ENCODE measurements at places on chromosomes 11 and 22.

DNA sequence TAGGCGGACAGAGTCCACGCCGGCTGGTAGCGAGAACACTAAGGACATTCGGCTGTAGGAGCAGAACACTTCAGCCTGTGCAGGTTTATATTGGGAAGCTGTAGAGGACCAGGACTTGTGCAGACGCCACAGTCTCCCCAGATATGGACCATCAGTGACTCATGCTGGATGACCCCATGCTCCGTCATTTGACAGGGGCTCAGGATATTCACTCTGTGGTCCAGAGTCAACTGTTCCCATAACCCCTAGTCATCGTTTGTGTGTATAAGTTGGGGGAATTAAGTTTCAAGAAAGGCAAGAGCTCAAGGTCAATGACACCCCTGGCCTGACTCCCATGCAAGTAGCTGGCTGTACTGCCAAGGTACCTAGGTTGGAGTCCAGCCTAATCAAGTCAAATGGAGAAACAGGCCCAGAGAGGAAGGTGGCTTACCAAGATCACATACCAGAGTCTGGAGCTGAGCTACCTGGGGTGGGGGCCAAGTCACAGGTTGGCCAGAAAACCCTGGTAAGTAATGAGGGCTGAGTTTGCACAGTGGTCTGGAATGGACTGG lies 17.2 kb downstream of the P2RY2 start:
- DNase-seq = no peak

DNA sequence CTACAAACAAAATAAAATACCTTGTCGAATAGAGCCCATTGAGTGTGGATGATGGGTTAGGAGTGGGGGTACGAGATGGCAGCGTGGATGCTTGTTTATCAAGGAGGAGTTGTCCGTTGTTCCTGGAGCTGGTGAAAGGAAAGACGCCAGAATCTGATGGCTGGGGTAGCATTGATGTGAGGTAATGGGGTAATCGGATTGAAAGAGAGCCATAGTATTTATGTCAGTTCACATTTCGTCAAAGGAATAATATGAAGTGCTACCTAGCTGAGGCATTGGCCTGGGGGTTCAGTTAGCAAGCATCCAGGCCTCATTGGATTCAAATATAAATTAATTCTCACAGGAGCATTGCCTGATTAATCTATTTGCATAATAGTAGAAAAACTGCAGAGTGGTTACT lies 16.9 kb upstream of the DBX1 start:
- DNase-seq = no peak

GRCh38 chr11:44312876-44313275 lies 2.9 kb upstream of the ALX4 start:
- DNase-seq = no peak

DNA sequence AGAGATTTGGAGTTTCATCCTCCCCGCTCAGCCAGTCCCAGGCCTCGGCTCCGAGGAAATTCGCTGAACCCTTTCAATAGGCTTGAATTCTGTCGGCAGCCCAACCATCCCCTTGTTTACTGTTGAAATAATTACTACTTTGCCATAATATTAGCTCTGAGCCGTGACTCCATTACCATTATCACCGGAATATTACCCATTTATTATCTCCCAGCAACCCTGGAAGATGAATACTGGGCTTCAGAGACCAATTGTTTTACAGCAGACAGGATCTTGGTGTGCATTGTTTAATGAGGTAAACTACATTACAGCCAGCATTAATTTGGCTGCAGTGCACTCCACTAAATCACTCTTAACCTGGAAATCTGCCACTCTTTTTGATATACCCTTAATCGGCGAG lies 867.4 kb downstream of the NTM start:
- DNase-seq = no peak

DNA sequence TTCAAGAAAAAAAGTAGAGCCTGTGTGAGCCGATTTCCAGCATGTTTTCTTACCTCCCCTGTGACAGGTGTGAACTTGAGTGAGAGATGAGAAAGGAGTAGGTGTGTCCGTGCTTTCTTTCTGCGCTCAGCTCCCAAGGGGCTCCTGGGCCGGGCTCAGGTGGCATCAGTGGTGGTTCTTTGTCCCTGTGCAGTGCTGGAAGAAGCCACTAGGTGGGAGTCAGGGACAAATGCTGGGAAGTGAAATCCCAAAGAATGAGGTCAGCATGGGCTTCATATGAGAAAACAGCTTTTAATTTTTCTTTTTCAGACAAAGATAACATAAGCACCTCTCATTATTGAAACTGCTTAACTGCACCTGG lies 57.8 kb downstream of the PPFIBP2 start:
- no peak for DNase-seq

DNA sequence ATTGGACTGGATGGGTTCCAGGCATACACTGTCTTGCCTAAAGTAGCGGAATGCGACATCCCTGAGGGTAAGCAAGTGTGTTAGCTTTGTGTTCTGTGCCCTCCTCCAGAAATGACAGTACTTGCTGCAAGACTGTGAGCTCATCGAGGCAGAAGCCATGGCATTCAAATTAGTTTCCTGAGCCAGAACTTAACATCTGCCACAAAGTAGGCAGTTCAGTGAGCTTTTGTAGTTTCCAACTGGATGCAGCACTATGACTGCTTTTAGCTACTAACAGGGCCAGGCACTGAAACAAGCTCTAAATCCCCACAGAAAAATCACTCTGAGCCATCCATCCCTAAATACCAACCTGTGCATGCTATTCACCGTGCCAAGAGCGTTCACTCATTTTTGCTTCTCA lies 1.2 kb upstream of the FAR1 start:
- no peak for DNase-seq

GRCh38 chr22:22404598-22405284 lies 103.8 kb downstream of the ZNF280B start:
- DNase-seq = no peak

GRCh38 chr11:68756171-68756766 lies 4.9 kb upstream of the TESMIN start:
- DNase-seq = no peak

DNA sequence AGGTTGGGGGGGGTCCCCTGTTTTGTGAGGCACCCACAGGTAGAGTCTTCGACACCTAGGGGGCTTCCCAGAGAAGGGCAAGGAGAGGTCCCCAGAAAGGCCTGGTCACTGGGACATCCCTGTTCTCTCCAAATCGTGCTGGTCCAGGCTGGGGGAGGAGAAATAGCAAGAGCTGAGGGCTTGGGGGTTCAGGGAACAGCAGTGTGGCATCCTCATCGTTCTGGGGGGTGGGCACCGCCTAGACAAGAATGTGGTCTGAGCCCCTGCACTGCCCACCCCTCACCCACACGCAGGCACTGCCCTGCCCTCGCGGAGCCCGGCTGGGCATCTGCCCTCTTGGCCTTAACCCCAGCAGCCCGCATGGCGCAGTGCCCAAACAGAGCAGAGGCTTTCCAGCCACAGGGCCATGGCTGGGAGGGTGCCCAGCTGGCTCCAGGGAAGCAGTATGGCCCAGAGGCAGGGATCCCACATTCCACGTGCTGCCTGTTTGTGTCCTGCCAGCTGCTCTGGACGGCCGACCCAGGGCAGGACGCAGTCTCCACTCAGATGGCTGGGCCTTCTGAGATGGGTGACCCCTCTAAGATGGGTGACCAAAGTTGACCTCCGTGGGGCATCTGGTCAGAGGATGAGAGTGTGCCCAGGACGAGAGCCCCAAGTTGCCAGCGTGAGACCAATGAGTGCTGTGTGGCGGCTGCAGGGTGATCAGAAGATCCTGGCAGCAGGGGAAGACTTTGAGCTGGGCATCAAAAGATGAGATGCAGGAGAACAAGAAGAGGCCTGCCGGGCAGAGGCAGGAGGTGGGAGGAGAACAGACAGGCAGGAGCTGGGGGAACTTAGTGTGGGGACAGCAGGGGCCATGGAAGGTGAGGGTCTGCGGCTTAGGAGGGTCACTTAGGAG lies 14.4 kb downstream of the SCARF2 start:
- DNase-seq = no peak

DNA sequence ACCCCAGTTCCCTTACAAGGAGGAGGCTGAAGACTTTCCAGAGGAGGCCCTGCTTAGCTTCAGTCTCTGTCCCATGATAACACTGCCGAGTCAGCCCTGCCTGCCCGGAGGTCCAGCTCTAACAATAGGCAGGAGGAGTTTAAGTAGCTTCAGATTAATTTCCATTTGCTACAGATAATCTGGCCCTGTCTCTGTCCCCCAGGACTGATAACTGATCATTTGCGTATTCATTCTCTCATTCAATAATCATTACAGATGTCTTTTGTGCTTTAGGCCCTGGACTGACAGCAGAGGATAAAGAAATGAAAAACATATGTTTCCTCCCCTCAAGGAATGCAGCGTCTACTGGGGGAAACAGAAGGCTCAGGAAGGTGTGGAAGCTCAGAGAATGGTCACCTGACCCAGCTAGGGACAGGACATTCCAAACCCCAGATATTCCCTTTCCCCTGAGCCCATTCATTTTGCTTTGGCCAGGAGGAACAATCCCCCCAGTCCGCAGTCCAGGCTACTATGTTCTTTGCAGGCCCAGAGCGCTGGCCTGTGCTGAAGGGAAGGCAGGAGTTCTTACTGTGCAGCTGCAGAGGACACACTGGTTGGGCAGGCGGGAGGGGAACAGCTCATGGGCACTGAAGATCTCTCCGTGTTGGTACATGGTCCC lies 20.8 kb downstream of the CHRDL2 start:
- DNase-seq = no peak

All from stimulated activated CD8-positive, alpha-beta memory T cell treated with anti-CD3 and anti-CD28 coated beads, Interleukin-12 subunit alpha, Interleukin-12 subunit beta, amount 100 ng/mL, for 1 hour (primary cell).